ENCODE measurements at places on chromosomes 13 and 19.

DNA sequence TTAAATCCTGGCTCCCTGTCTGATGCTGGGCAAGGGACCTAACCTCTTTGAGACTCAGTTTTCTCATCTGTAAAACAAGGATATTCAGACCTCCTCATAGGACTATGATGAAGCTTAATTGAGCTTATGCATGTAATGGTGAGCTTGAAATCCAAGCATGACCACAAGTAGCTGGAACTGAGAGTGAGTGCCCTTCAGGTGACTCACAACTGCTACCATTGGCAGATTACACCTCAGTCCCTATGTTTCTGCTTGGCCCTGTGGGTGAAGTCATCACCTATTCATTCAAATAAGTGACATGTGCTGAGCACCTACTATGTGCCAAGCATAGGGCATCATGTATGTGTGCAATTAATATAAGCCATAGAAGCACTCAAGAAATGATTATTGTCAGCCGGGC is 25.7 kb downstream of the NOVA2 start:
- DNase-seq: no peak

DNA sequence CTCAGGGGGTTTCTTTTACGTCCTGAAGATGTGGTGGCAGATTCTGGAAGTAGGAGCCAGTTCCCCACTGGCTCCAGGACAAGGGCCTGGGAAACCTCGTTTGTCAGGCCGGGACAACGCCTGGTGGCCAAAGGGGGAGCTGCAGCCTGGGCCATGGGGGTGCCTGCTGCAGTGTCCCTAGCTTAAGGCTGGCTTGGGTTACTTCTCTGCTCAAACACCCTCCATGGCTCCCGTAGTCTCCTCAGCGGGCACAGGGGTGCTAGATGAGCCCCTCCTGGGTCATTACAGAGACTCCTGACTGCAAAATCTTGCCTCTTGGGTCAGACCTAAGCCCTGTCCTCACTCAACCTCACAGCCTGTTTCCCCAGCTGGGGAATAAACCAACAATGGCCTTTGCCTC is 14.7 kb downstream of the CILP2 start:
- DNase-seq: no peak

GRCh38 chr19:8302734-8303133 is 5.4 kb downstream of the CD320 start:
- DNase-seq: no peak

DNA sequence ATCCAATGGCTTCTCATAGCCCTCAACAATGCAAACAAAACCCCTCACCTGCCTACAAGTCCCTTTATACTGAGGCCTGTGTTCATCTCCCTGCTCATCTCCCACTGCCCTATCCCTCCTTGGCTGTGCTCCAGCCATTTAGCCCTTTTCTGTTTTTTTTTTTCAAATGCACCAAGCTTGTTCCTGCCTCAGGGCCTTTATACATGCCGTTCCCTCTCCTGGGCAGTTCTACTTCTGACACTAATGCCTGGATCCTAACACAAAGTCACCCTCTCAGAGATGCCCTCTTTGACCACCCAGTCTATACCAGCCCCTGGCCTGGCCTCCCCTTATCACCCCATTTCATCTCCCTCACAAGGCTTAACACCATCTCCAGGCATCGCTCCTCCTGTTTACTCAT is 26.9 kb downstream of the ZNF574 start:
- no peak for DNase-seq
